Progenitor cell of endocrine pancreas (in vitro differentiated cells): ENCODE measurements at places on chromosomes 6 and 20. TPM values are rescaled to one million over a fixed set of nuclear protein-coding genes. Genes with fewer than 3 reads are reported as not detected.

Gene HSPA1L
- 2.4 and 2.5 TPM in 2 replicates for total RNA-seq

Gene MMP24
- 3.4 TPM in 2 replicates for total RNA-seq

GRCh38 chr6:118377711-118378414, 170.2 kb upstream of the PLN start:
- no peaks in the 10 kb centered on the region for H3K27me3 ChIP-seq
- no peak for DNase-seq
- no peaks in the 10 kb centered on the region for H3K36me3 ChIP-seq
- no peak overlapping the region for H3K27ac ChIP-seq
- H3K4me3 ChIP-seq, result no peak overlapping the region
- H3K4me1 ChIP-seq, result no peaks in the 10 kb centered on the region

GRCh38 chr6:170596426-170596825, 12.0 kb upstream of the PDCD2 start:
- no peak overlapping the region for H3K27ac ChIP-seq
- no peaks in the 10 kb centered on the region for H3K36me3 ChIP-seq
- no peak overlapping the region for H3K4me3 ChIP-seq
- no peak for DNase-seq
- H3K4me1 ChIP-seq, result no peaks in the 10 kb centered on the region
